ENCODE measurements at places on chromosomes 5 and 9.
A peak's percentile ranks its signal among the peaks of the same experiment; 100 is the strongest.

GRCh38 chr9:26500471-26500870, 392.1 kb downstream of the CAAP1 start:
- DNase-seq, result no peak

GRCh38 chr9:16344343-16344742, 526.1 kb downstream of the BNC2 start:
- no peak for DNase-seq

DNA sequence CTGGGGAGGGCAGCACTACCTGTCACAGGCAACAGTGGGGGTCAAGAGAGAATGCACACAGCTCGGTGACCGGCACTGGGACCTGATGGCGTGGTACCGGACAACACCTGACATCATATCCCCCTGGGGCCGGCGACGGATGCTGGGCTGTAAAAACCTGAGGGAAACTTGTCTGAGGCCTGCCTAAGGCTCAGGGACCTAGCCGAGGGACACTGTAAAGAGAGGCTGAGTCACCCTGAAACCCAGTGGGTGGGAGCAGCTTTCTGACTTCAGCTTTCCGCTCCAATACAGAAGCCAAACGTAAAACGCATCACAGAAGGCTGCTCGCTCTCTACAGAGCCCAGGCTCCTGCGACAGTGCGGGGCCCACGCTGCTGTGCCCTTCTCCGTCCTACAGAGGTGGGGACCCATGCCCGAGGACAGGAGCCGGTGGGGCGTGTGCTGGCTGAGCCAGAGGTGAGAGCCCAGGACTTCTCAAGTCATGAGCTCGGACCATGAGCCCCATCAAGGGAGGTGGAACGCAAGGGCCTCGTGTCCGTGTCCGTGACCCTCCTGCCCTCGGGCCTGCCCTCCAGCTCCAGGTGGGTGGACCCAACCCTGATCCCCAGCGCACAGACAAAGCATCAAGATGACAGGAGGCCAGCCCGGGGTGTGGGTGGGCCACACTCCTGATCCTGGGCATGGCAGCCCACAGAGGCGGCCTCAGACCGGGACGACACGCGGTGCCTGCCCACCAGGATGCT, 5.3 kb downstream of the RALGDS start:
- peak; percentile 63 for DNase-seq

- no peak for DNase-seq
These were observed 537.2 kb upstream of the TLE4 start for GRCh38 chr9:79034583-79034982.

- no peak for DNase-seq
These were observed 37.6 kb downstream of the ABCA1 start for GRCh38 chr9:104890433-104890770.

GRCh38 chr5:170137694-170138214, 32.1 kb downstream of the FOXI1 start:
- no peak for DNase-seq

DNA sequence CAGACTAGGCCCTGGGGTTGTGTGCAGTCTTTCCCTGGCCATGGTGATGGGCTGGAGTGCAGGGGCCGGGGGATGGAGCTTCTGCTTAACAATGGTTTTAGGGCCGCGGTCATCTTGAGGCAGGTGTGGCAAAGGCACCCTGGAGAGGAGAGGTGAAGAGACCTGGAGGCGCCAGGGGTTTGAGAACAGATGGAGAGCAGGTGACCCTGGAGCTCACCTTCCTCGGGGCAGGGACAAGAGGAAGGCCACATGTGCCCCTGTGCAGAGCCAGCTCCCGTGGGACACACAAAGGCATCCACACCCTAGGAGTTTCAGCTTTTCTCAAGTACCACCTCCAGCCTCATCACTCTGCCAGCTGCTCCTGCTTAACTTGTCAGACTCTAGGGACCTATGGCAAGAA, 46.4 kb upstream of the SH3GL2 start:
- no peak for DNase-seq

- DNase-seq, result no peak
These were observed 118.5 kb downstream of the BRINP1 start for GRCh38 chr9:119250730-119251129.

DNA sequence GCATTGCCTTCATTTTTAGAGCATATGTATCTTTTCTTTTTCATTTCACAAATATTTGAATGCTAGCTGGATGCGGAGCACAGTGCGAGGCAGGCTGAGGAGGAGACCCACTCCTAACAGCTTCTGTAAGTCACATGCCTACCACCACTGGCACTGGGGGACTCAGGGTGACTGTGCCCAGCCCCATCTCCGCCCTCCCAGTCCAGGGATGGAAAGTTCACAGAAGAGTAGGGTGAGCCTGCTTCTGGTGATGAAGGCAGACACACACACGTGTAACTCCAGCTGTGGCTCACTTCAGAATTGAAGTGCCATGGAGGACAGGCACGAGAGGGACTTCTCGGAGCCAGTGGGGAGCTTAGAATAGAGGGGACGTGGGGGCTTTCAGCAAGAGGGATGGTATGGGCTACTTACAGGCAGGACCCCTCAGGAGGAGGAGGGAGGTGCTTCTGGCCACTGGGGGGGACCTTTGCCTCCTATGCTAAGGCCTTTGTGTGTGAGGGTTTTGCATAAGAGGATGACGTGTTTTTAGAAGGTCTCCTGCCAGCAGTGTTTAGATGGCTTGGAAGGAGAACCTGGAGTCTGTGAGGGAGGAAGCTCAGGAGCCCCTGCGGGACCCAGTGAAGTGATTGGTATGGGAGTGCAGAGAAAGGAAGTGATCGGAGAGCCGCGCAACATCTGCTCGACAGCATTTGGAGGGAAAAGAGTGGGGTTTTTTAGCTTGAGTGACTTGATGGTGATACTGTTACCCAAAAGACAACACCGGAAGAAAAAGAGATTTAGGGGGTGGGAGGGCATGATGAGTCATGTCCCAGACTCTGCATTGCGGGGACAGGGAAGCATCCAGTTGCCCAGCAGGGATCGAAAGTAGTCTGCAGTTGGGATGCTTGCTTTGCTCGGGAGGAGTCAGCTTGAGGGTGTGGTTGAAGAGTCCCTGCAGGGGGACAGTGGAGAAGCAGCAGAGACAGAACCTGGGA, 163.5 kb upstream of the OTULINL start:
- DNase-seq, result no peak

GRCh38 chr9:31840702-31841101, 543.7 kb upstream of the ACO1 start:
- DNase-seq, result no peak

- DNase-seq, result peak; percentile 78
These were observed 62.8 kb downstream of the PFDN1 start for GRCh38 chr5:140239939-140240700.

GRCh38 chr9:36100532-36100931, 36.0 kb upstream of the GLIPR2 start:
- no peak for DNase-seq

GRCh38 chr9:138022756-138023393, 145.3 kb downstream of the CACNA1B start:
- DNase-seq, result peak; percentile 47

GRCh38 chr9:99475401-99476065, 253.5 kb downstream of the SEC61B start:
- no peak for DNase-seq

GRCh38 chr5:135643881-135644766, 65.3 kb upstream of the CXCL14 start:
- no peak for DNase-seq

GRCh38 chr5:159471904-159472303, 141.6 kb upstream of the IL12B start:
- no peak for DNase-seq

DNA sequence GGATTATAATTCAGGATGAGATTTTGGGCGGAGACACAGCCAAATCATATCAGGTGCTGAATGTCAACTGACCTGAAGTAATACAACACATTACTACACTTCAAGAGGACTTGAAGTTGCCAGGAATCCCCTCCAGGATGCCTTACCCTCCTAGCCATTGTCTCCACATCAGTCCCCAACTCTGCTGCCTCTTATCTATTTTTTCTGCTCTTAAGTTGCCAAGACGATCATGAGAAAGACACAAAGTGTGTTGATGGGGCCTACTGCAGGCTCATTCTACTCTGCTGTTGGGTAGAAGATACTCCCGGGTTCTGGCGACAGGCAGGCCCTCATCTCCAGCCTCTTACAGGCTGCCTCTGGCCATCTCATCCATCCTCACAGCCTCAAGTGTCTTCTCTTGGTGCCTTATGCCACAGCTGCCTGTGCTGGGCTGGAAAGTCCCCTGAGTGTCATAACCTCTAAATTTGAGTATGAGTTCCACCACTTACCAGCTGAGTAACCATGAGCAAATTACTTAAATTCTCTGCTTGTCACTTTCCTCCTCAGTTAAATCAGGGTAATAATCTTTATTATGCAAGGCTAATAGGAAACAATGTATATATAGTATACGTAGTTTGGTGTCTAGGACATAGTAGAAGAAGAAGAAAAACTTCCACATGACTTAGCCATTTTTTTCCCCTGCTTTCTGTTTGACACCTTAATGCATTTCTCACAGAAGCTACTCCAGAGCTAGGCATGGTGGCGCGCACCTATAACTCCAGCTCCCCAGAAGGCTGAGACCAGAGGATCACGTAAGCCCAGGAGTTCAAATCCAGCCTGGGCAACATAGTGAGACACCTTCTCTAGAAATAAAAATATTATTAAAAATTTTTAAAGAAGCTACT, 73.0 kb upstream of the SNX2 start:
- DNase-seq, result no peak

DNA sequence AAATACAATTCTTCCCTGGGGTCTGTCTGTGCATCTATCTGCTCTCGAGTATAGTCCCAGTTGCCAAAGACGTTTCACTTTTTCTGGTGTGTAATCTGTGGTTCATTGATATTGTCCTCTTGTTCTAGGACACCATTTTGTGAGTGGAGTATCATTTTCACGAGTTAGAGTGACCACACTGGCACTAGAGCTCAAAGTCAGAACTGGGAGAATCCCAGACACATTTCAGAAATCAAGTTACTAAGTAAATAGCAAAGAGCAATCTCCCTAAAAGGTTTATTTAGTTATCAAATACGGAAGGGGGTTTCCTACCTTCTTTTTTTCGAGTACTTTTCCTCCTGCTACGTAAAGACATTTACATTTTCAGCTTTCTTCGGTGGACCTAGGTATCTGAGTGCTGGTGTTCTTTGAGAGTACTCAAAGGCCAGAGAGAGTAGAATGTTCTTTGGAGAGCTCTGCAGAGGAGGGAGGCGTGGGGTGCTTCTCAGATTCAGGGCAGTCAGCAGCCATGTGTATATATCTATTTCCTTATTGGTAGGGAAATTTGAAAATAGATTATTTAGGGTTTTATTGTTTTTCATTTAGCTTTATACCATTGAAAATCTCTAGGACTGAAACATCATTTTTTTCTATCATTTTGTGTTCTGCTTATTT, 8.9 kb upstream of the HSPA9 start:
- no peak for DNase-seq

GRCh38 chr5:916441-917293, 24.0 kb downstream of the TRIP13 start:
- DNase-seq, result no peak

GRCh38 chr9:107810461-107810961, 320.9 kb upstream of the KLF4 start:
- DNase-seq, result peak; percentile 66

GRCh38 chr5:115415143-115415491, 118.7 kb upstream of the CCDC112 start:
- peak; percentile 88 for DNase-seq

GRCh38 chr9:12988258-12988657, 213.4 kb downstream of the LURAP1L start:
- DNase-seq, result no peak

DNA sequence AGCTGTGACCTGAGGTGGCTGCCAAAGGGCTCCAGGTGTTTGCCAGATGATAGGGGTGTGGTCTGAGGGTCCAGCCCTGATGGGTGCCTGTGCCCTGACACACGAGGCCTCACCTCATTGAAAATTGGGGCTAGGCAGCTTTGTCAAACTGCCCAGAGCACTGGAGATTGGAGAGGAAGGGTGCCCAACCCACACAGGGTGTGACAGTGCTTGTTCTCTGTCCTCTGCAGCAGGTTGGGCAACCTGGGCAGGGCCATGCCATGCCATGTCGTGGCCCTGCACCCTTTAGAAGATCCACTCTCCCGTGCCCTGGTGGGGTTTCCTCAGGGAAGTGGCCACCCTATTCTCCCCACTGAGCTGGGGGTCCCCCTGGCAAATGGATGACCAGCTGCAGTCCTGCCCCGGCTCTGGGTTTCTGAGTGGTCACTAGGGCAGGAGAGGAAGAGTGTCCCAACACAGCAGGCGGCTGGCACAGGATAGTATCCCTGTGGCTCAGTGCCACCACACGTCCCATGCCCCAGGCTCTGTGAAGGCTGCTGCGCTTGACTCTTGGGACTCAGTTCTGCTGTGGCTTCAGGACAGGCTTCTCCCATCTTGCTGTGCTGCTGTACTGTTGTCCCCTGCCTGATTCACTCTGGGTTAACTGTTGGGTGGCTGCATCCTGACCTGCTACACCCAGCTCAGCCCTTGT, 100.8 kb upstream of the PITX1 start:
- no peak for DNase-seq

DNA sequence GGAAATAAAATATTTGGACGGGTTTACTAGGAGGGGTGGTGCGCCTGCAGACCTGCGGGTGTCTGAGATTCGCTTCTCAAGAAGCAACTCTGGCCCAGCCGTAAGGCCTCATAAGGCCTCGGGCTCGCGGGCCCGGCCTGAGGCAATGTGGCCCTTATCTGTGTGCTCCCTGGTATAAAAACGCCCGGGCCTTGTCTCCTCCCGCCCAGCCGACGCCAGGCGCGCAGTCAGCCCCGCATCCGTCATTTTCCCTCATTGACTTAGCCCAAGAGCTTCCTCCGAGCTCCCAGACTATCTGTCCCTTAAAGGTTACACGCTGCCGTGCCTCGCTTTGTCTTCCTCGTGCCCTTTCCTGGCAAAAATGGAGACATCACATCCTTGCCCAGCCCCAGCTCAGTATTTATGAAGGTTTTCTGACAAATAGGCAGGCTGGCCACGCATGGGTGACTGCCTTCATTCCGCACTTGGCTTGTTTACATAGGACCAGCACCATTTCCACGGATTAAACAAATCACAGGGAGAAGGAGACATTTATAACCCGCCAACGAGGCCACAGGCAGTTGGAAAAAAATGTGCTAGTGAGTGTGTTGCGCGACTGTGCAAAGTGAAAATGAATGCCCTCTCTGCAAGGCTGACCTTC, 74.5 kb upstream of the TBCA start:
- no peak for DNase-seq

GRCh38 chr5:146836226-146836842, 42.2 kb downstream of the PPP2R2B start:
- DNase-seq, result no peak

DNA sequence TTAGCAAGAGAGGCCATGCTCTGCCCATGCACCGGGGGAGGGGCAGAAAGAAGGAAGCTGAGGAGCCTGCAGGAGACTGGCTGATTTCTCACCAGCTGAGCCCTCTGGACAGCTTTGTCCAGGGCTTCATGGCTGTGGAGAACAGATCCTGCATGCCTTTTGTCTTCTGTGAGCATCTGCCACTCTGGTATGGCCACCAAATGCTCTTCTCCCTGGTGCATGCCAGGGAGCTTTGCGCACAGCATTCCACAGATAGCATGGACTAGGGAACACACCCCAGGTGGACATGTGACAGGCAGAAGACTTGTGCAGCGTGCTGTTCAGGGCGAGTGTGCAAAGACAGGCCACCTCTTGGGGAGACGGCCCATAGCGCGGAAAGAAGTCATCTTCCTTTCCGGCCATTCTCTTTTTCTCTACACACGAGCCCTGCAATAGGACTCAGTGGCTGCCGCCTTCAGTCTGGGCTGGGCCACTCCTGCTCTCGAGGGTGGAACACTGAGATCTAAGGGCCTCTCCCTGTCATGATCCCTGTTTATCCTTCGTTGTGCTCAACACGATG, 56.7 kb downstream of the GADD45G start:
- peak; percentile 74 for DNase-seq

- no peak for DNase-seq
These were observed 47.8 kb upstream of the ADAMTS2 start for GRCh38 chr5:179393078-179393477.

Measured in upper lobe of right lung (tissue), 1 donor.